ENCODE measurements at places on chromosomes 1 and 21. TPM values are rescaled to one million over a fixed set of nuclear protein-coding genes. Genes with fewer than 3 reads are reported as not detected.

GRCh38 chr1:10736634-10737586 is 59.5 kb downstream of the CASZ1 start:
- peaks cover 42% of the 10 kb centered on the region for H3K4me1 ChIP-seq
- H3K27me3 ChIP-seq = no peaks in the 10 kb centered on the region
- H3K27ac ChIP-seq = peak overlapping the region; percentile 75
- DNase-seq = no peak
- no peak overlapping the region for H3K4me3 ChIP-seq
- no peaks in the 10 kb centered on the region for H3K36me3 ChIP-seq

GRCh38 chr1:115988953-115989352 is 12.6 kb downstream of the SLC22A15 start:
- H3K4me3 ChIP-seq = no peak overlapping the region
- DNase-seq = no peak
- peaks cover 3% of the 10 kb centered on the region for H3K36me3 ChIP-seq
- no peak overlapping the region for H3K27ac ChIP-seq
- H3K4me1 ChIP-seq = no peaks in the 10 kb centered on the region

- peaks cover 36% of the 10 kb centered on the region for H3K36me3 ChIP-seq
- H3K4me3 ChIP-seq = no peak overlapping the region
- H3K27me3 ChIP-seq = no peaks in the 10 kb centered on the region
- no peak overlapping the region for H3K27ac ChIP-seq
- DNase-seq = no peak
These were observed 3.0 kb downstream of the GPN2 start for GRCh38 chr1:26887125-26887524.

DNA sequence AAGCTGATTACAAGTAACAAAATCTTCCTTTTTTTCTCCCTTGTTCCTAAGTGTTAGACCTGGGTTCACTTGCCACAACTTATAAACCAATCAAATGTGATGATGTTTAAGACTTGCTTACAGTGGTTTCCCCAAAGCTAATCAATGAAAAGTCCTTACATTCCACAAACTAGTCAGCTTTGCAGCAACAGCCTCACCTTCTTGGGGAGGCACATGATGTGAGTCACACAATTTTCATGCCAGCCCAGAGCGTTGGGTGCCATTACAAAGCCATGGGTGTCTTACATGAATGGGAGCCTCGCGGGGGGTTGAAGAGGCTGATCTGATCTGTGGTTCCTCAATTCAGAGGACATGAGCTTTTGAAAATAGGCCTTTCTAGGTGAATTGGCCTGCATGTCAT is 91.6 kb upstream of the UBE2U start:
- DNase-seq = no peak
- H3K27ac ChIP-seq = no peak overlapping the region
- H3K4me3 ChIP-seq = no peak overlapping the region
- H3K36me3 ChIP-seq = no peaks in the 10 kb centered on the region
- H3K27me3 ChIP-seq = no peaks in the 10 kb centered on the region
- peaks cover 21% of the 10 kb centered on the region for H3K4me1 ChIP-seq

DNA sequence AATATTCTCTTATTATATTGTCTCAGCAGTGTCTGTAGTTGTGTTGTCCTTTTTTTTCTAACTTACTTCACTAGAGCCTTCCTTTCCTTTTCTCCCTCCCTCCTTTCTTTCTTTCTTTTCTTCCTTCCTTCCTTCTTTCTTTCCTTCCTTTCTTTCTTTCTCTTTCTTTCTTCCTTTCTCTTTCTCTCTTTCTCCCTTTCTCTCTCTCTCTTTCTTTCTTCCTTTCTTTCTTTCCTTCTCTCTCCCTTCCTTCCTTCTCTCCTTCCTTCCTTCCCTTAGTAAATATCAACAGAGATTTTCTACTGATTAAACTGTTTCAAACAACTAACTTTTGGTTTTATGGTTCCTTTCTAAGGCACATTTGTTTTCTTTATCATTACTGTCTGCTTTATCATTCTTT is 43.1 kb upstream of the PGBD5 start:
- H3K36me3 ChIP-seq = no peaks in the 10 kb centered on the region
- no peaks in the 10 kb centered on the region for H3K4me1 ChIP-seq
- DNase-seq = no peak

- DNase-seq = no peak
- no peaks in the 10 kb centered on the region for H3K36me3 ChIP-seq
- H3K27ac ChIP-seq = no peak overlapping the region
- H3K4me1 ChIP-seq = peaks cover 7% of the 10 kb centered on the region
These were observed 172.9 kb upstream of the ESRRG start for GRCh38 chr1:216896146-216896545.

- no peak overlapping the region for H3K4me3 ChIP-seq
- no peak for DNase-seq
- H3K4me1 ChIP-seq = no peaks in the 10 kb centered on the region
- H3K36me3 ChIP-seq = no peaks in the 10 kb centered on the region
These were observed 2.1 kb upstream of the TTLL7 start for GRCh38 chr1:84000954-84001495.

DNA sequence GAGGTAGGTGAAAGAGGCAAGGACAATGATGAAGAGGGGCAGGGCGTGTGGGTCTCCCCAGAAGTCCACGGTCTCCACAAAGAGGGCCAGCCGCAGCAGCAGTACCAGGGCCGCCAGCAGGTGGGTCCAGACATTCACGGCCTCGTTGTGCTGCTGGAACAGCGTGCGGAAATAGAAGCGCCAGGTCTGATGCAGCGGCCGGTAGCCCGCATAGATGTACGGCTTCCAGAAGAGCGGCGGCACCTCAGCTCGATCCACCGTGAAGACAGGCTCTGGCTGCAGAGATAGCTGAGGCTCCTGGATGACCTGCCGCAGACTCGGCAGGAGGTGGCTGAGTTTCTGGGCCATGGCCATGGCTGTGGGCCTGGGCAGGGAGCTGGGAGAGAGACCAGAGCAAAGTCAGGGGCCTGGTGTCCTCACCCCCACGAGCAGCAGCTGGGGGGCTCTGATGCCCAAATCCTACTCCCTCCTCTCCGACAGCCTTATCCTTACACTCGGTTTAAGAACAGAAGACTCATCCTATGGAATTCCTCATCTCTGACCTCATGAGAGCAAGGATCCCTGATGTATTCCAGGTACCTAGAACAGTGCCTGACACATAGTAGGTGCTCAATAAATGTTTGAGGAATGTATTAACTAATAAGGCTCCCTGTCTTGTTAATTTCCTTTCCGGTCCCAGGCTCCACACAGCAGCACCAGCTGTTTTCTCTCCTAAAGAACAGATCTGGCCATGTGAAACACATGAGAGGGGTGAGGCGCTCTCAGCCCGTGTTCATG is 4.4 kb upstream of the AUNIP start:
- H3K4me1 ChIP-seq = no peaks in the 10 kb centered on the region
- H3K4me3 ChIP-seq = no peak overlapping the region
- no peak overlapping the region for H3K27ac ChIP-seq
- H3K36me3 ChIP-seq = no peaks in the 10 kb centered on the region
- DNase-seq = no peak

- DNase-seq = no peak
- H3K27me3 ChIP-seq = no peaks in the 10 kb centered on the region
- H3K4me1 ChIP-seq = no peaks in the 10 kb centered on the region
- no peaks in the 10 kb centered on the region for H3K36me3 ChIP-seq
- H3K27ac ChIP-seq = no peak overlapping the region
These were observed 126.4 kb downstream of the COL24A1 start for GRCh38 chr1:86030180-86030579.

DNA sequence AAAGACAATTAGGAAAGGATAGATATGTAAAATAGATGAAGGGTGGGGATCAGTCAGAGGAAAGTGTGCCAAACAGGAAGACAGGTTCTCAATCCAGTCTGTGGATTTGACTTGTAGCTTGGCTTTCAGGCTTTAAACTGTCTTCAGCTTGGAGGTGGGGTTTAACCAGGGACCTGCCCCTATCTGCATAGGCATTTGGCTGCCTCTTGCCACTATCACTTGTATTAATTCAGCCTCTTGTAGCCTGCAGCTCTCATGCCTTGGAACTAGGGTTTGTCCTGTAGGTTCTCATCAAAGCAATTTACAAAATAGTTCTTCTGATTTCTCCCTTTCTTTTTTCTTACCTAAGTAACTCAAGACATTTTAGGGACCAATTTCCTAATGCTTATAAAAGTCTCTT is 88.8 kb upstream of the PAXBP1 start:
- no peaks in the 10 kb centered on the region for H3K27me3 ChIP-seq
- H3K27ac ChIP-seq = no peak overlapping the region
- no peaks in the 10 kb centered on the region for H3K4me1 ChIP-seq
- DNase-seq = no peak

DNA sequence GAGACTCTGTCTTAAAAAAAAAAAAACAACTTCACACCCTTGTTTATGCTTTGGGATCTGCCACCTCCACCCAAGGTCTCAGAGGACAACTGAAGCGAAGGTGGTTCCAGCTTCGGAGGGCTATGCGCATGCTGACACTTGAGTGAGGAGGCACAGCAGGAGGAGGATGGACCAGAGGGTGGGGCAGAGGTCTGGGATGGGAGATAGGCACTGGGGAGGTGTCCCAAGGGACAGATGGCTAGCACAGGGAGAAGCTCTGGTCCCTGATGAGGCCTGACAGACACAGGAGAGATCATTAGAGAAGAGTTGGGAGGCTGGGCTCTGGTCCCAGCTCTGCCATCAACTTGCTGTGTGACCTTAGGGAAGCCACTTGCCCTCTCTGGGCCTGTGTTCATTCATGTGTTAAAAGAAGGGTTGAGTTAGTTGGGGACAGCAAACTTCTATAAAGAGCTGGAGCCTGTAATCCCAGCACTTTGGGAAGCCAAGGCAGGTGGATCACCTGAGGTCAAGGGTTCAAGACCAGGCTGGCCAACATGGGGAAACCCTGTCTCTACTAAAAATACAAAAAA is 16.8 kb downstream of the E2F2 start:
- DNase-seq = no peak
- H3K36me3 ChIP-seq = no peaks in the 10 kb centered on the region
- no peaks in the 10 kb centered on the region for H3K4me1 ChIP-seq
- no peaks in the 10 kb centered on the region for H3K27me3 ChIP-seq

GRCh38 chr21:43298546-43299440 is 128.1 kb downstream of the SIK1 start:
- no peak for DNase-seq
- no peak overlapping the region for H3K4me3 ChIP-seq
- peaks cover 17% of the 10 kb centered on the region for H3K4me1 ChIP-seq
- H3K36me3 ChIP-seq = no peaks in the 10 kb centered on the region
- peak overlapping the region; percentile 38 for H3K27ac ChIP-seq

DNA sequence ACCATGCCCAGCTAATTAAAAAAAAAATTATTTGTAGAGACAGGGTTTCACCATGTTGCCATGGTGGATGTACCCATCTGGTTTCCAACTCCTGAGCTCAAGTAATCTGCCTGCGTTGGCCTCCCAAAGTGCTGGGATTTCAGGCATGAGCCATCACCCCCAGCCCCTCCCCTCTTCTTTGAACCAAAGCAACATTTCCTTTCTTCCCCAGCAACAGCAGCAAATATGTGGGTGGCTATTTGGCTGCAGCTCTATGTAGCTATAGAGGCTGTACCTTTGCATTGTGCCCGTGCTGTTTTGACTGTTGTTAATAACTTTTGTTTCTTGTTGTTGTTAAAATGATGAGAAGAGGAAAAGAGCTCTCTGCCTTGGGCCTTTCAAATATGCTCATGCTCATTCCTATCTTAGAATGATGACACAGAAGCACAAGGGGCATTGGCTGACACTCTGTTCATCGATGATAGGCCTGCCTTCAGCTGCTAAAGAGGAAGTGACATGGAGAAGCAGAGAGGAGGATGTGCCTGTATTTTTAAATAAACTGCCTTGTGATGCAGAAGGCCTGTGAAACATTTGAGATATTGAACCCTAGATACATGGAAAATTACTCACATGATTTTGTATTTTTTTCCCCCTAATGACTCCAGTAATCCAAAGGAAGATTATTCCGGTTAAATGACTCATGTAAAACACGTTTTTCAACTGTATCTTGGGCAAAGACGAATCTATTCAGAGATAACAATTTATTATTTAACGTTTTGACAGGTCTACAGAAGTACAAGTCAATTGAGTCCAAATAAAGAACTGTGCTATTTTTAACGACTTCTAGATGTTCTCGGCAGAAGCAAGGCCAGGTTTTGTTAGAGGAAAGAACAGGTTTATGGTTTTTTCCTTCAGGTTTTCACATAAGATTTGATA is 20.5 kb upstream of the XPR1 start:
- no peak overlapping the region for H3K4me3 ChIP-seq
- H3K4me1 ChIP-seq = peaks cover 34% of the 10 kb centered on the region
- H3K27me3 ChIP-seq = no peaks in the 10 kb centered on the region
- no peak for DNase-seq

DNA sequence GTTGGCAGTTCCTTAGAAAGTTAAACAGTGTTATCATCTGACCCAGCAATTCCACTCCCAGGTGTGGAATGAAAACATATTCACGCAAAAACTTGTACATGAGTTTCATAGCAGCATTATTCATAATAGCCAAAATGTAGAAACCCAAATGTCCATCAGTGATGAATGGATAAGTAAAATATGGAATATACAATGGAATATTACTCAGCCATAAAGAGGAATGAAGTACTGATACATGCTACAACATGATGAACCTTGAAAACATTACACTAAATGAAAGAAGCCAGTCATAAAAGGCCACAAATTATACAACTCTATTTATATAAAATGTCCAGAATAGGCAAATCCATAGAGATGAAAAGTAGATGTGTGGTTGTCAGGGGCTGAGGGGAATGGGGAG is 53.5 kb downstream of the RRAGC start:
- H3K36me3 ChIP-seq = no peaks in the 10 kb centered on the region
- H3K27me3 ChIP-seq = peaks cover 56% of the 10 kb centered on the region
- no peaks in the 10 kb centered on the region for H3K4me1 ChIP-seq

DNA sequence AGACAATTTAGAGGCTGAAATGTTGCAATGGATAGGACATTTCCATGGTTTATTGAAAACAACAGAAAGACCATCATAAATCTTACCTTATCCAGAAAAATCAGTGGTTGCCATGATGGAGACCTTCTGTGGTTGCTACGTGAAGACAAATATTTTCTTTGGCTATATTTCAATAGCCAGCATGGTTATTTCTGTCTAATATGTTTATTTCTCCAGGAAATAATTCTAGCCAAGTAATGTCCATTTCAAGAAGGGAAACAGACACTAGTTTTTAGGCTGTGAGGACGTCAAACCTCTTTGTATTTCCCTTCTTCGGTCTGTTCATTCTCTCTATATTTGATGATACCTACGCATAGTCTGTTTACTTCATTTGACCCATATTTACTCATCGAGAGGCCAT is 49.2 kb upstream of the NFASC start:
- H3K27ac ChIP-seq = no peak overlapping the region
- H3K4me1 ChIP-seq = no peaks in the 10 kb centered on the region
- H3K36me3 ChIP-seq = no peaks in the 10 kb centered on the region
- H3K4me3 ChIP-seq = no peak overlapping the region
- H3K27me3 ChIP-seq = peaks cover 20% of the 10 kb centered on the region
- DNase-seq = peak; percentile 2

GRCh38 chr21:45289134-45289533 is 1.4 kb upstream of the POFUT2 start:
- no peak overlapping the region for H3K27ac ChIP-seq
- H3K36me3 ChIP-seq = peaks cover 16% of the 10 kb centered on the region
- H3K4me1 ChIP-seq = peaks cover 23% of the 10 kb centered on the region

Gene SLC1A7
- total RNA-seq = not detected

Gene SELP
- total RNA-seq = not detected

Gene SLC25A34
- 6.9 TPM for total RNA-seq

Gene ESPN
- total RNA-seq = 9.7 TPM

Gene CELA2B
- total RNA-seq = not detected
